RCC 7860 (cell line): ENCODE measurements at places on chromosomes 3 and 15.

DNA sequence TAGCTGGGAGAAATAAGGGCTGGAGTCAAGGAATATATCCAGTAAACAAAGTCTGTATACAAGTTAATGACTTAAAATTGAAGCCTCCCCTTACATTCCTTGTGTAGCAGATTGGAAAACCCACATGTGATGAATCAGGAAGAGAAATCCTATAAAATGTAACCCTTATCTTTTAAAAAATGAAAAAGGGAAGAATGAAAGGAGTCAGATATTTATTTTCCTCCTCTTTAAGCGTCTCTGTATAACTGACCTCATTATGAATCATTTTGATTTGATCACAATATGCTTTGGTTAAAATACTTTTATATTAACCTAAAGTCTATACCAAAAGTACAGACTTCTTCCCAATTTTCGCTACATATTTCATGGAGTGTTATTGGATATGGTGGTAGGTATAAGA is 316.3 kb upstream of the STAC start:
- DNase-seq, result peak; percentile 28

DNA sequence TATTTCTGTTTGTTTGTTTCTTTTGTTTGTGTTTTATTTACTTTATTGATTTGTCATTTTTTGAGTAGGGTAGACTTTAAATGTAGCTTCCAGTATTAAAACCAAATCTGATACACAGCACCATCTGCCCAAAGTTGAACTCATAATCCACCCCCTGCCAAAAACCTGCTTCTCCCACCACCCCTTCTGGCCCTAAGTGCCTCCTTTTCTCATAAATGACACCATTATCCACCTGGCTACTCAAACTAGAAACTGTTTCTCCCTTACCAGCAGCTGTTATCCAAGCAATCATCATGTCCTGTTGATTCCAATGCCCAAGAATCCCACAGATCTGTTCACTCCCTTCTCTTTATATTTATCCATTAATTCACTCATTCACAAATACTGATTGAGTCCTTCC is 21.8 kb upstream of the PTX3 start:
- DNase-seq, result no peak

DNA sequence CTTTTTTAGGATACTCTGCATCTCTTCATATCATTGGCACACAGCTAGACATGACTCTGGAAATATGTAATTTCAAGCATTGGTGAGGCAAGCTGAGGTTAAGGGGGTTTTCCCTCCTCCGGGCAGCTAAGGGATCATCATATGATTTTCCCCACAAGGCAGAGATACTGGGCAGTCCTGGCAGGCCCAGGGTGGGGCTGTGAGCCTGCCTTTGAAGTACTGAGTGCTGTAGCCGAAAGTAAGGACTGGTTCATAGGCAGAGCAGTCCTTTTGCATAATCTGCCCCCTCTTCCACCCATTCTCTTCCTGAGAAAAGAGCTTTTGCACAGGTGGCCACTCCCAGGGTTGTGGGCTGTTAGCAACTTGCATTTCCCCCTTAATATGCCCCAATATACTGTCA is 168.8 kb upstream of the MANF start:
- DNase-seq, result no peak

DNA sequence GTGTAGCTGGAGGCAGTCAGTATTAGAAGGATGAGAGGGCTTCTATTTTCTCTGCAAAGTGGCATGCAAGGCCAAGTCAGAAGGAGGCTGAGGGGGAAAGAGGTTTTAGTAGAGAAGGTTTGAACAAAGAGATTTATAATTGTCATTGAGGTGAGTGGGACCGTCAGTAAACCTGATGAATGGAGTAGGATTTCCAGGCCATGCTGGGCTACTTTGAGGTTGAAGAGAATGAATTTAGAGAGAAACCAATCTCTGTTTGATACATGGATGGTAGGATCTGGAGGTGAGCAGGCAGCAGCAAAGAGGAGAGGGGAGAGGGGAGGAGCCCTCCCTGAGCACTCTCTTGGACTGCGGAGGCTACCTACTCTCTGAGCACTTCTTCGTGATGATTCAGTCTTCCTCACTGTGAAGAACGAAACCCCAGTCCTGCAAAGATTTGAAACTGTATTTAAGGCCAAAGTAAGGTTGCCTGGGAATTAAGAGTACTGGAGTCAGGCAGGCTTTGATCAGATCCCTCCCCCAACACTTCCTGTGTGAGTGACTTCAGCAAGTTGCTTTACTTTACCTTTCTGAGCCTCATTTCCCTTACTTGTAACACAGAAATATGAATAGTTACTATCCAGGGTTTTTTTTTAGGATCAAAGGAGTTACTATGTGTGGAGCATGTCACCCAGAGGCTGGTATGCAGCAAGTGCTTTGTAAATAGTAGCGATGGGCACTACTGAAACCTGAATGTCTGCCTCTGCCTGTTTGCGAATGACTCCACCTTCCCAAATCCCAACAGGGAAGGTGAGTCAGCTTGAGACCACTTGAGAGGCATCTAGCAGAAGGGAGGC is 75.8 kb downstream of the RPL39L start:
- no peak for DNase-seq

DNA sequence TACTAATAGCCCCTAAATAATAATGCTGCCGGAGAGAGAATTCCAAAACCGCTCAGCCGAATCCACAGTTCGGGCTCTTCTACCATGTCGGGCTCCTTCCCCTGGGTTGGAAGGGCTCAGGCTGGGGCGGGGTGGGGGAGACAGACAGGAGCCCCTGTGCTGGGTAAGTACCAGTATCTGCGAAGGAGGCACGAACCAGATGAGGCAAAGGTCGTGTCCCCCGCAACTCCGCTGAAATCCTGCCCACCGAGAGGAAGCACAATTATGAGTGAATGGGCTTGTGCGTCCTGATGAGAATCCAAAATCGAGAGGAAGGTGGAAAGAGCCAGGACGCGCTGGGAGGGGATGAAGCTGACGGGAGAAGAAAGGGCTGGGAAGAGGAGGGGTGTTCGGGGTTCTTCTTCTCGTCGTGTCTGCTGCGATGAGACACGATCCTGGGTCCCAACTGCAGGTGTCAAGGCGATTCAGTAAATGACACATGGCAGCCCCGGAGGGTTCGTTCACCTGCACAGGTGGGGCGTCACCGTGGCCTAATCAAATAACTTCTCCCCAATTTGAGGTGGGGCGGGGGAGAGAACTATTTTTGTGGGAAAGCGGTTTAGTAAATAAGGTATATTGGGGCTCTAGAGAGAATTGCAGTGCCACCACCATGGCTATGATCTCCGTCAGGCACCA is 707 bp upstream of the FAM81A start:
- no peak for DNase-seq

GRCh38 chr15:100508641-100509300 is 20.0 kb downstream of the CERS3 start:
- no peak for DNase-seq

- no peak for DNase-seq
These were observed 3.2 kb downstream of the CPEB1 start for GRCh38 chr15:82643992-82644391.

- DNase-seq, result peak; percentile 58
These were observed 68.9 kb downstream of the NPTN start for GRCh38 chr15:73564255-73564654.

DNA sequence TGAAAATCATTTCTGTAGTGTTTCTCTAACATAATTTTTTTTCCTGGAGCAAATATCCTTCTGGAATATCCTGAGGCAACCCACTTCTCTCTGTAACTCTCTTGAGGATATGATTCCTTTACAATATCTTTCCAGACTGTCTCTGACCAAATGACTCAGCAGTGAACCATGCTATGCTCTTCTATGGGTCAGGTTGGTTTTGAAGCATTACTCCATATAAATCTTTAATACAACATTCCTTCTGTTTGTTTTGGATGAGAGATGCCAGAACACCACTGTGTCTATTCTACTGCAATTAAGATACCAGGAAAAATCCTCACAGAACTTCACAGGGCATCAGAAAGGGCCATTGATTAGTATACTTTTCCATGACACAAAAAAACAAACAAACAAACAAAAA is 626.4 kb upstream of the ZNF385D start:
- peak; percentile 52 for DNase-seq

- DNase-seq, result no peak
These were observed 732.8 kb upstream of the CFAP20DC start for GRCh38 chr3:59782664-59783063.

- no peak for DNase-seq
These were observed 45.3 kb upstream of the PPP4R2 start for GRCh38 chr3:72951259-72951722.

DNA sequence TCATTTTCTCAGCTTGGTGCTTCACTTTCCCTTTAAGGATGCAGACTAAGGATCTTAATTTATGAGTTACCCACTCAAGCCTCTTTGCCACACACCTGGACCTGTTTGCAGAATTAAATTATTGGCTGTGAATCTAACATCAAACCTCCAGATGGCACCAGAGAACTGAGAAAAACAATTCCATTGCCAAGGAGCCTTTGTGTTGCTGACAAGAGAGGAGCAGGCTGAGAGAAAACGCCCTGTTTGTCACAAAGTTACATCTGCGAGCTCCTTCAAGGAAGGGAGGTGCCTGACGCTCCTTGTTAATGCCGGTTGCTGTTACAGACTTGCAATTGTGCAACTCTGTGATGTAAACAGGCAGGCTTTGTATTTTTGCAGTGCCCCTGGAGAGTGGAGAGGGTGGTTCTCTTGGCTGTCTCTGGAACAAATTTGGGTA is 36.3 kb upstream of the TMC3 start:
- DNase-seq, result no peak

DNA sequence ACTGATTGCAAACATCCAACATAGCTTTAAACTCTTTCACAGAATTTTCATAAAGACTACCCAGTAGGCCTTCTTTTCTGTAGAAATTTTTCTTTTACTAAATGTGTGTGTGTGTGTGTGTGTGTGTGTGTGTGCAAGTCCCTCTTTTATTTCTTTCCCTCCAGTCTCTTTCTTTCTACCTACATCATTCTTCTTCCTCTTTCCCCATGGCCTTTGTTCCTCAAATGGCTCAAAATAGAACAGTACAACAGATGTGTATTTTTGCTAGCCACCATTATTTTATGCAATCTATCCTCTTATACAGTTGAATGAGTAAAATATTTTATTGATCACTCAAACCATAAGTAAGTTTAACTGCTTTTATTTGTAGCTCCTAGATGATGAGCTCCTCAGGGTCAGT is 76.4 kb downstream of the USF3 start:
- DNase-seq, result no peak

DNA sequence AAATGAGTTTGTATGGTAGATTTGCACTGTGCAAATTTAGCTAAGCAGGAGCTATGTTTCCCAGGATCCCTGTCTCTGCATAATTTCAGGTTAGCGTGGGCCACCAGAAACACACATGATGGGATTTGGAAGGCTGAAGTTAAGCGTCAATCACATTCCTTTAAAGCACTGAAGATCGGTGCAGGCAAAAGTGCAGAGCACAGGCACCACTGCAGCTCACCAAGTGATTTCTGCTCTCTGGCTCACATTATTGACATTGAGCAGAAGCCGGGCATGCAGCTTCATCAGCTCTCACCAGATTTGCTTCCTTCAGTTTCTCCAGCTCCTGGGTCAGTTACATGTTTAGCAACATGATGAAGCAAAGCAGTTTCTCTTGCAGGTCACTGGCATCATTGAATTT is 256.4 kb upstream of the TGFBR2 start:
- DNase-seq, result no peak

DNA sequence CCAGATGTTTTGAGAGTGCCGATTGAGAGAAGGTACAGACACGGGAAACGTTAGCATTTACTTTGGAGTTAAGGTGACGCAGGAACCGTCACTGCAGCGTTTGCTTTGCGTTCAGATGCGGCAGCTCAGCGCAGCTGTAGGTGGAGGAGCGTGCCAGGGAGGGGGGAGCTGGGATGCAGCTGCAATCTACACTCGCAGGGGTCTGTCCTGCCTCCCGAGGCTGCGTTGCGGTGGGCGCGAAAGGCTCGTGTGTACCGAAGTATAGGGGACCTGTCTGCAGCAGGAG is 425 bp upstream of the FYTTD1 start:
- no peak for DNase-seq

GRCh38 chr3:174438501-174439145 is 420.5 kb upstream of the NAALADL2 start:
- no peak for DNase-seq

- DNase-seq, result no peak
These were observed 909.2 kb downstream of the NSUN3 start for GRCh38 chr3:94972066-94972465.

GRCh38 chr3:155556531-155556930 is 188.3 kb downstream of the PLCH1 start:
- DNase-seq, result no peak

- DNase-seq, result no peak
These were observed 41.1 kb upstream of the MYZAP start for GRCh38 chr15:57550640-57551039.

GRCh38 chr15:39029741-39030140 is 465.1 kb upstream of the RASGRP1 start:
- no peak for DNase-seq

GRCh38 chr3:35908366-35909232 is 269.3 kb downstream of the ARPP21 start:
- DNase-seq, result peak; percentile 10

DNA sequence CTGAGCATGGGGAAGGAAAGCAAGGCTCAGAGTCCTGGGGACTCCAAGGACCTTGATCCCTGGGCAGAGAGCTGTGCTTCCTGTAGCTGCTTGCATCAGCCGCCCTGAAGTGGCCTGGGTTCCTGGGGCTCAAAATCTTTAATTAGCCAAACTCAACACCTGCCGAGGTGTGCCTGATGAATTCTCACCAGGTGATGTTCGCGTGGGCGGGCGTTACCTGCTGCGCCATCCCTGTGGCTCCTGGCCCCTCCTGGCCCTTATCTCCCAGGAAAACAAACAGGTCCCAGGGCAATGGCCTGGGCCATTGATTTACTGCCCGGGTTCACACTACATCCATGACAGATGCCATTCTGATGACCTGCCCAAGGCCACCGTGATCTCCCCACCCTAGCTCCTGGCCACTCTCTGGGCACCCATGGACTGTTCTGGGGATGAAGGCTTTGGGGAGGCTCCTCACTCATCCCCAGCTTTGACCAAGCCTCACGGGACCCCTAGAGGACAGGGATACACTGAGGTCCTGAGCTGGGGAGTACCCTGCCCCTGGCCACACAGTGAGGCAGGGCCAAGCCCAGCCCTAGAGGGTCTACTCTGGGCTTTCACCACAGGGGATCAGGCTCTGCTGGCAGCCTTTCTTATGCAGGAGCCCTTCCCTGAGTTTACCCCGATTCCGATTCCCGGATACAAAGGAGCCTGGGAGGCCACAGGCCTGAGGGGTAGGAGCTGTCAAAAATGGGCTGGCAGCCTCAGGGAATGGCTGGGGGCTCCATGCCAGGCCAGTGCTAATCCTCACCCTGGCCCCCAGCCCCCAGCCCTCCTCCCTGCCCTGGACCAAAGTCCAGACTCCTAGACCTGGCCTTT is 5.7 kb downstream of the SLC38A3 start:
- DNase-seq, result no peak

DNA sequence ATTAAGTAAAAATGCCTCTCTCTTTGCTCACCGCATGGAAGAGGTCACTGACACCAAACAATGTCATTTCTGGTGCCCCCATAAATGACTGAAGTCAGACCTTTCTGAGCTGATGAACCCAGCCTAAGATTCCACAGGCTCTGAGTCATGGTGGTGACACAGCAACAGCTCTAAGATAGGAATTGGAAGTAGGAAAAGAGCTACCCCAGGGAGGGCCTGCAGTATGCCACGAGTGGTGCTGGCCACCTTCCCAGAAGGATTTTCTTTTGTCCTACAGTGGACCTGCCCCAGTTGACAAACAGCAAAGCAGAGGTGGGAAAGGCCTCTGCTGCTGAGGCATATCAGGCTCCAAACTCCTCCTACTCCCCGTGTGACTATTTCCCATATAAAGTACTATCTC is 208.1 kb downstream of the MINAR1 start:
- peak; percentile 94 for DNase-seq
